ENCODE measurements at places on chromosomes 1 and 21.

GRCh38 chr1:18927082-18927653 is 24.8 kb upstream of the ALDH4A1 start:
- DNase-seq = no peak

- peak; percentile 81 for DNase-seq
These were observed 42.4 kb downstream of the CTNNBIP1 start for GRCh38 chr1:9867408-9868243.

DNA sequence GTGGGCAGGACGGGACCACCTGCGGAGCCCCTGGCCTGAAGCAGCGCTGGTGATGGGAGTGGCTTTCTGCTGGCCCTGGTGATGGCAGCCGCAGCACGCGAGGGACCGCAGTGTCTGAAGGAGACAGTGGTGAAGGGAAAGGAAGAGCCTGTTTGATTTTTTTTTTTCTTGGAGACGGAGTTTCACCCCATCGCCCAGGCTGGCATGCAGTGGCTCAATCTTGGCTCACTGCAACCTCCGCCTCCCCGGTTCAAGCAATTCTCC is 40.2 kb upstream of the TRAPPC10 start:
- no peak for DNase-seq

GRCh38 chr1:195704028-195704427 is 904.2 kb downstream of the KCNT2 start:
- no peak for DNase-seq

DNA sequence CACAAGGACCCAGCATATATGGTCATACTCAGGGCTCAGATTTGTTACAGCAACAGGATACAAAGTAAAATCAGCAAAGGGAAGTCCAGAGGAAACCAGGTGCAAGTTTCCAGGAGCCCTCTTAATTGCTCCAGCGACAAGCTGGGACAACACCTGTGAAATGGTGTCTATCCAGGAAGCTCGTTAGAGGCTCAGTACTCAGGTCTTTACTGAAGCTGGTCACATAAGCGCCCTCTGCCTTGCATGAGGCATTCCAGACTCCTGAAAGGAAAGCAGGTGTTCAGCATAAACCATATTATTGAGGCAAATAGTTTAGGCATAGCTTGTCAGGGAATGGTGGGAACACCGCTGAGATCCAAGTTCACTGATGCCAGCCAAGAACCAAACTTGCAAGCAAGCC is 231.0 kb downstream of the SLC35F3 start:
- no peak for DNase-seq

DNA sequence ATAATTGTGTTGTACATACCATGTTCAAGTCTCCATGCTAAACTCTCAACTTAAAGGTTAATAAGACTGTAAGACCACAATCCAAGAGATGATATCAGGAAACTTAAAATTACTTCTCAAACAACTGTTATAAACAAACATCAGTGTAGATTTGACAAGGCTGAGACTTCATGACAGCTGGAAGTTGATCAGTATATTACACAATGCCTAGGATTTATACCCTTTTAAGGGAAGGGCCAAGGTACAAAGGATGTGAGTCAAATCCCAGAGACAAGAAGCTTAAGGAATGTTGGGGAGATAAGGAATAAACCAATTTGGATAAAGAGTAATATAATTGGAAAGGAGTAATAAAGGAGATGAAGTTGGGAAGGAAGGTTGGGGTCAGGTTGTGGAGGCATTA is 98.8 kb downstream of the LBR start:
- DNase-seq = no peak

DNA sequence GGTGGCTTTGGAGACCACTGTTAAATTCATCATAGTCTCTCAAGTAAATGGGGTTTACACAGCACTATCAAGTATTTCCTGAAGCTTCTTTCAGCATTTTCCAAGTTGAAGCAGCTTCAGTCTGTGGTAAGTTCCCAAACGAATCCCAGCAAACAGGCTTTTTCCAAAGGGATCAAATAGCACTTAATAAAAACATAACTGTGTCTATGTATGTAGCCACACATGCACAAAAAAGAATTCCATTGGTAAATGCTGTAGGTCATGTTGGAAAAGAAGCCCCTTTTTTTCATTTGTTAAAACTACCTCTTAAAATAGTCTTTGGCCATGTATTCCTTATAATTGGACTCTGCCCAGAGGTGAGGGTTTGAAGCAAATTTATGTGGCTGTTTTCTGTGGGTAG is 69.8 kb downstream of the HHAT start:
- DNase-seq = no peak

GRCh38 chr1:2911421-2912178 is 109.7 kb upstream of the ACTRT2 start:
- no peak for DNase-seq

DNA sequence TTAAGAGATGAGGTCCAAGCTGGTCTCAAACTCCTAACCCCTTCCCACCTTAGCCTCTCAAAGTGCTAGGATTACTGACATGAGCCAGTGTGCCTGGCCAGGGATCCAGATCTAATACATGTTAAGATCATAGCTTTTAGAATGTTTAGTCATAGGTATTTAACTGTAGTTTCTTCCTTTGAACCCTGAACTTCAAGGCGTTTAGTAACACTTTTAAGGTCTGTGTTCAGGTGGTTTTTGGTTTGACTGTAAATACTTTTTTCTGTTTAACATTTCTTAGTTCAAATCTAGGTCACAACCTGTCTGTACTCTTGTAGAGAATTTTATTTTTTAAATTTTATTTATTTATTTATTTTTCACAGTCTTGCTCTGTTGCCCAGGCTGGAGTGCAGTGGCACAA is 28.1 kb downstream of the RAP1A start:
- DNase-seq = no peak

DNA sequence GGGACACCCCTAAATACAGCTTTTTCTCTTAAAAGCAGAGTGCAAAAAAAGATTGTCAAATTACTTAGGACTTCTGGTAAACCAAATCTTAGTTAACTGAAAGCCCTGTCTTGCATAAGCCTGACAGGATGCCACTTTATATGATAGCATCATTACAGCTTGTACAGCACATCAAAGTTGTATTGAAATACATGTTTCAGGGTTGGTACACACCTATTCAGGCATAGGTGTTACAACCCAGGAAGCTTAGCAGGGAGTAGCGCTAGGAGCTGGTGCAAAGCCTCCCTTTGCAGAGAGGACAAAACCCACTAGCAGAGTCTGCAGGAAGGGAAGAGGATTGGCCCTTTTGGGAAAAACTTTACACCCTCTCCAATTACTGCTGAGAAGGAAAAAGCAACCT is 258.9 kb upstream of the SGIP1 start:
- DNase-seq = no peak

- peak; percentile 92 for DNase-seq
These were observed 61.4 kb downstream of the EPHB2 start for GRCh38 chr1:22772014-22772413.

DNA sequence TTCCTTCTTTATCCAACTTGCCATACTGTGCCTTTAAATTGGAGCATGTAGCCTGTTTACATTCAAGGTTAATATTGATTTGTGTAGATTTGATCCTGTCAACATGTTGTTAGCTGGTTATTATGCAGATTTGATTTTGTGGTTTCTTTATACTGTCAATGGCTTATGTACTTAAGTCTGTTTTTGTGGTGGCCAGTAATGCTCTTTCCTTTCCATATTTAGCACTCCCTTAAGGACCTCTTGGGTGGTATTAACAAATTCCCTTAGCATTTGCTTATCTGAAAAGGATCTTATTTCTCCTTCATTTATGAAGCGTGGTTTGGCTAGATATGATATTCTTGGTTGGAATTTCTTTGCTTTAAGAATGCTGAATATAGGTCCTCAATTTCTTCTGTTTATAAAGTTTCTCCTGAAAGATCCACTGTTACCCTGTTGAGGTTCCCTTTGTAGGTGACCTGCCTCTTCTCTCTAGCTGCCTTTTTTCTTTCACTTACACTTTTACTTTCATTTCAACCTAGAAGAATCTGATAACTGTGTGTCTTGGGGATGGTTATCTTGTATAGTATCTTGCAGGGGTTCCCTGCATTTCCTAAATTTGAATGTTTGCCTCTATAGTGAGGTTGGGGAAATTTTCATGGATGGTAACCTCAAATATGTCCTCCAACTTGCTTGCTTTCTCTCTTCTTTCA is 86.9 kb upstream of the NEGR1 start:
- DNase-seq = no peak

- no peak for DNase-seq
These were observed 373.4 kb downstream of the NEGR1 start for GRCh38 chr1:71908871-71909390.

GRCh38 chr21:36696390-36697059 is 2.4 kb upstream of the SIM2 start:
- DNase-seq = no peak
